CD14-positive monocyte (primary cell): ENCODE measurements at places on chromosomes 5 and 9. TPM values are rescaled to one million over a fixed set of nuclear protein-coding genes. Genes with fewer than 3 reads are reported as not detected.

Gene HCN1
- polyA plus RNA-seq, result not detected in 2 replicates

Gene FOXD1
- not detected for polyA plus RNA-seq

DNA sequence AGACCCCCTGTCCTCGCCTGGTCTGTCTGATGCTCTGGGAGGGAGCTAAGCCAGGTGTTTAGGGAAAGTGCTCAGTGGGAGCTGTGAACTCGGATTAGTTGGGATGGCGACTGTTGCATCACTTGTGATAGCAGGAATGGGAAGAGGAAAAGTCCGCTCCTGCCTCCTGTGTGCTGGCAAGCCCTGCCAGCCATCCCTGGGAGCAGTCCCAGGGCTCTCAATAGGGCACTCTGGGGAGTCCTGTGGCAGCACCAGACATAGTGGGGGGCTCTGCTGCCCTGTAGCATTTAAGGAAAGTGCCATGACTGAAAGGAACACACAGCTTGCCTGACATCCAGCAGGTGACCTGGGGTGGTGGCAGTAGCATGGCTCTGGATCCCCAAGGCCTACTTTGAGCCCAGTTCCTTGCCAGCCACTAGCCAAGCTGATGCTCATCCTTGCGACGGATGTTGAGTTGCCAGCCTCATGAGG lies 81.5 kb downstream of the AMBP start:
- DNase-seq, result no peak
- no peak overlapping the region for H3K4me3 ChIP-seq
- H3K4me1 ChIP-seq, result peaks cover 27% of the 10 kb centered on the region
- no peak overlapping the region for H3K27ac ChIP-seq

GRCh38 chr9:7316967-7317366 lies 482.6 kb downstream of the DMAC1 start:
- H3K27ac ChIP-seq, result no peak overlapping the region
- no peaks in the 10 kb centered on the region for H3K4me1 ChIP-seq
- DNase-seq, result no peak
- no peaks in the 10 kb centered on the region for H3K36me3 ChIP-seq

DNA sequence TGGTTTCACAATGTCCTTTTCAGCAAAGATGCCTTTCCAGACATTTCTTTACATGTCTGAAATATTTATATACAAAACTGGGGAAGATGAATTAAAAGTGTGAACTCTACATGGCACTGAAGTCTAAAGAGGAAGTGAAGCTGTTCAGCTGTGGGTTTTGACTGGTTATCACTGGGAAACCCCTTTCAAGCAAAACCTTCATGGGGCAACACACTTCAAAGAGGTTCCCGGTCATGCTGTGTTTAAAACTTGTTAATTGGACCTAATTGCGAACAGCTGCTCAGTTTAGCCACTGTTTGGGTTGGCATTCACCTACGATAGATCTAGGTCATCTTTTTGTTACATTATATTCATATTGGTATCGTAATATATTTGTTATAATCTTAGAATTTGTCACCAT lies 20.0 kb upstream of the GDNF start:
- no peaks in the 10 kb centered on the region for H3K36me3 ChIP-seq
- H3K27ac ChIP-seq, result no peak overlapping the region
- no peaks in the 10 kb centered on the region for H3K27me3 ChIP-seq
- no peaks in the 10 kb centered on the region for H3K4me1 ChIP-seq
- H3K4me3 ChIP-seq, result no peak overlapping the region
